ENCODE measurements at places on chromosomes 13 and 19.

DNA sequence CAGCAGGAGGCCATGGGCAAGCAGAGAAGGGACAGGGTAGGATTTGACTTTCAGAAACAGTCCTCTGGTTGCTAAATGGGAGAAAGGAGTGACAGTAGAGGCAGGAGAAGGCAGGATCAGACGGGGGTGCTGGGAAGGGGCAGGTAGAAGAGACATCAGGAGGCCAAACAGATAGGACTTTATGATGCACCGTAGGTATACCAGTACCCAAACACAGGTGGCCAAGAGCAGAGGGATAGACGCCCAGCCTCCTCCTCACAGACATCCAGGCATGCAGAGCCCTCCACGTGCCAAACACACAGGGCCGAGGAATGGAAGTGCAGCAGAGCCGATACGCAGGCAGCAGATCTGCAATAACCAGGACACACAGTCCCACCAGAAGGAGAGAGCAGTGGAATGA is 1.3 kb upstream of the AXL start:
- DNase-seq = no peak

GRCh38 chr19:12648088-12648487 is 18.5 kb downstream of the MAN2B1 start:
- no peak for DNase-seq

DNA sequence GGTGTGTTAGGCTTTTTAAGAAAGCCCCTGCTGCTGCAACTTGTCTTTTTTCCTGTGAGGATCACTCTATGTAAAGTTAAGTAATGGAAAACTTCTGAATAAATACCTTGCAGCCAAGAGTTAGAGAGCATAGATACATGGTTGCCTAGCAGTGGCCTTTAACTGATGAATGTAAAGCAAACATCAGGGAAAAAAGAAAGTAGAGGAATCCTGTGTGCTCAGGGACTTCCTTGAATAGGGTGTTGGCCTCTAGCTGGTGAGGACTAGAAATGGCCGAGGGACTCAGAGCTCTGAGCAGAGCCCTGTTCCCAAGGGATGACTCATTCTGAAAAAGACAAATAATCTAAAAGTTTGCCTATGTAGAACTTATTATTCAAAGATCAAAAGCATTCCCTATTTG is 135.7 kb downstream of the MIPEP start:
- DNase-seq = no peak

GRCh38 chr13:65499256-65499655 is 1730.9 kb downstream of the PCDH9 start:
- DNase-seq = no peak

DNA sequence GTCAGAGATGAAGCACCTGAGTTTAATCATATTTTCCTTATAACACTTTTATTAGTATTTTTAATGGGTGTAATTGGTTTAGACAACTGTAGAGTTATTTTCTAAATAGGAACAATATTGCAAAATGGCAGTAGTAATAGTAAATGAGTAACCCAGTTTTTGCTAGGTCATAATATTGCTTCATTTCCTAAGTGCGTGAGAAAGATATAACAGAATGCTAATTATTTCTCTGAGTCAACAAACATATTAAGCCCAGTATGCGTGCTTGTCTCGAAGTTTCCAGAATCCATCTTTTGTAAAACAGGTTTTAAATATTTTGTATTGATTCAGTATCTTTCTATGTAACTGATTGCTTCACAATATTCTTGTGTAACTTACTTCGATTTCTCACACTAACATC is 315.3 kb downstream of the MYO16 start:
- DNase-seq = no peak

GRCh38 chr19:33175156-33175782 is 18.9 kb upstream of the LRP3 start:
- DNase-seq = no peak

GRCh38 chr13:60435762-60436374 is 38.8 kb downstream of the TDRD3 start:
- no peak for DNase-seq

DNA sequence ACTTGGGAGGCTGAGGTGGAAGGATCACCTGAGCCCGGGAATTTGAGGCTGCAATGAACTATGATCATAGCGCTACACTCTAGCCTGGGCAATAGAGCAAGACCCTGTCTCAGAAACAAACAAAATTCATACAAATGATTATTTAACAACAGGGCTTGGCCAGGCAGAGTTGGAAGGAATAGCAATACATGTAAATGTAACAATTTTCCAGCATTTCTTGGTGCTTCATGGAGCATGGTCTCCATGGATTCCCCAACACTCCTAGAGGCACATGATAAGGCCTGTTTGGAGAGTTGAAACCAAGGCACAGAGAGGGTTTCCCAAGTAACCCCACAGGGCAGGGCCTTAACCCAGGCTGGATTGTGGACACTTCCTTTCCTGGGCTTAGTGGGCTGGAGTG is 10.2 kb downstream of the INSL3 start:
- DNase-seq = no peak

DNA sequence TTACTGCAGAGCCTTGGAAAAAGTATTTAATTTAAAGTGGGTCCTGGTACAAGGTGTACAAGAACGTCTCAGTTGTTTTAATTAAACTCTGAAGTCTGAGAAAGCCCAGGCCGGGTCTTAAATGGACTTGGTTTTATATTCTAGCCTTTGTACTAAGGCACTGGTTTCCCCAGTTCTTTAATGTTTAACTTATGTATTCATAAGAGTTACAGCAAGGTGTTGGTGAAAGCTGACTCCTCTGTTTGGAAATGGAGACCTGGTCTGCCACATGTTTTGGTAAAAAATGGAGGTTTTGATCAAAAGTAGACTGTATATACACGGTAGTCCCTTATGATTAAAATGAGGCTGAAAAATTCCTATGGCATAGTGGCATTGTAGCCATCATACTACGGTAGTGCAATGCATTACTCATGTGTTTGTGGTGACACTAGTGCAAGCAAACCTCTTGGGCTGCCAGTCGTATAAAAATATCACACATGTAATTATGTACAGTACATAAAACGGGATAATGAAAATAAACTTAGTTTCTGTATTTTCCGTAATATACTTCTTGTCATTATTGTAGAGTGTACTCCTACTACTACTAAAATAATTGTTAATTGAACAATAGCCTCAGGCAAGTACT is 883.4 kb upstream of the SPRY2 start:
- no peak for DNase-seq

DNA sequence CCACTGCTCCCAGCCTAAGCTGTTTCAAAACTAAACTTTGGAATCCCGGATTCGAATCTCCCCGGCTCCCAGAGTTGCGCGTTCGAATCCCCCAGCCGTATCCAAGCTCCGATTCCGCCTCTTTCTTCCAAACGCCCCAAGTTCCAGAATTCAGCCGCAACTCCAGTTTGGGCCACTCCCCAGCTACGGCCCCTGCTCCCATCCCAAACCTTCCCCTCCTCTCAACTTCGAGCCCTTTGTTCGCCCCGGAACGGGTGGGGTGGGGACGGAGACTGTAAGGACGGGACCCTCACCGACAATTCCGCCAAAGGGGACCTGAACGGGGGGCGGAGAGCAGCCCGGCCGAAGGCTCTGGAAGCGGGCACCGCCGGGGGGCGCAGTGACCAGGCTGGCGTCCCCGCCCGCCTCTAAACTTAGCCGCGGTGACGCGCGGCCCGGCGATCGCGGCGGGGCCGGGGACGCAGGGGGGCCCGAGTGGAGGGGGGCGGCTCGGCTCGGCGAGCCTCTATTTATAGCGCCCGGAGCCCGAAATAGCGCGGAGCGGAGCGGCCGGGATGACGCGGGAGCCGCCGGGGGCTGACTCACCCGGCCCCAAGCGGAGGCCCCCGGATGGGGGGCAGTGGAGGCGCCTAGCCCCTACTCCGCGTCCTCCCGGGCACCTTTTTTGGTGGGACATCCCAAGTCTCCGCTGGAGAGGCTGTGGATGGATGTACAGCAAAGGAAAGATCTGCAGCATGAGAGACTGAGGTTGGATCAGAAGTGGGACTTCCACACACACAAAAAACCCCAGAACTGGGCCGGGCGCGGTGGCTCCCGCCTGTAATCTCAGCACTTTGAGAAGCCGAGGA is 4.9 kb upstream of the ERCC1 start:
- no peak for DNase-seq

DNA sequence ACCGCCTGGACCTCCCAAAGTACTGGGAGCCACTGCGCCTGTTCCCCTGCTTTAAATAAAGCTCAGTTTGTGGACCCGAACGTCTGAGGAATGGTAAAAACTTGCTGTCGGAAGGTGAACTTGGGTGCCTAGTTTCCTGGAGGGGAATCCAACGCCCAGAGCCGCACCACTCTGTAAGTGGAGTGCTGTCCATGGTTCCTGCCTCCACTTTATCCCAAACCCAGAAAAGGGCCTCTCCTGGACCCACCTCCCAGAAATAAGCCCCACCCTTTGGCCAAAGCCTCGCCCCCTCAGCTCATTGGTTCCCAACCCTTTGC is 2.3 kb downstream of the ANO8 start:
- DNase-seq = no peak

DNA sequence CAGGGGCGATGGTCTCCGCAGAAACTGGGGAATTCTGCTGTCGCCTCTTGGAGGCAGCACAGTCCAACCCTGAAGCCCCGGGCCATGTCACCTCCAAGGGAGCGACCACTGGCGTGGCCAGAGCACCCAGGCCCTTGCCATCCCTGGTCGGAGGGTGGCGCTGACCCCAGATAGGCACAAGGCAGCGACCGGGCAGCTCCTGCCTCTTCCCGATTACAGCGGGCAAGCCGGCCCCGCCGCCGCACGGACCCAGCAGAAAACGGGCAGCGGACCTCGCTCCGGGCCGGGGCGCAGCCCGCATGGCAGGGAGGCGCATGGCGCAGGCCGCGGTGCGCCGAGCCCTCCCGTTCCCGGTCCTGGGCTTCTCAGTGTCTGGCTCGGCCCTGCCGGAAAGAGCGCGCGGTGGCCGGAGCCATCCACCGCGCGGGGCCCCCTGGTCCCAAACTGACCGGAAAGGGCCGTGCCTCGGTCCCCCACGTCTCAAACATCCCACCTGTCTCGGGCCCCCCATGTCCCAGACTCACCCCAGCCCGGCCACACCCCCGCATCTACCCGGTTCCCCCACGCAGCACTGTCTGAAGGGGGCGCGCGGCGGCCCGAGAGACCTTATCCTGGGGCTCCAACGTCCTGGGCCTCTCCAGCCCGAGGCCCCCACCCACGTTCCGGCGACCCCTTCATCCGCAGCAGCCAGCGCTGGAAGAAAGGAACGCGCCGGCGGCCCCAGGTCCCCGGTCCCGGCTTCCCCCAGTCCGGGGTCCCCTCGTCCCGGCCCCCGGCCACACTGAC is 727 bp downstream of the CERS1 start:
- no peak for DNase-seq

DNA sequence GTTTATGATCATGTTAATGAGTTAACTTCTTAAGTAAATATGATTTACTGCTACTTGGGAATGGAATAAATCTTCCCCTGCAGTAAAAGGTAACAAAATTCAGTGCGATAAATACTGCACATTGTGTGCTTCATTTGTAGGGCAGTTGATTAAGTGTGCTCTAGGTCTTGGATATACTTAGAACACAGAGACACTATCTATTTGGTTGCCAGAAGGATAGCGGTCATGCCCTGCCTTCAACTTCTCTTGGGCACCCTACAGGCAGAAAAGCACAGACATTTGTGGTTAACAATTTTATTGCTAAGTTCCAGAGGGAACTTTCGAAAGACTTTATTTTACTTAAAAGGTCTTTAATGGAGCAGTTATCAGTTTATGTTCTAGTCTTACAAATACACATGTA is 605.8 kb downstream of the PCDH9 start:
- DNase-seq = no peak

DNA sequence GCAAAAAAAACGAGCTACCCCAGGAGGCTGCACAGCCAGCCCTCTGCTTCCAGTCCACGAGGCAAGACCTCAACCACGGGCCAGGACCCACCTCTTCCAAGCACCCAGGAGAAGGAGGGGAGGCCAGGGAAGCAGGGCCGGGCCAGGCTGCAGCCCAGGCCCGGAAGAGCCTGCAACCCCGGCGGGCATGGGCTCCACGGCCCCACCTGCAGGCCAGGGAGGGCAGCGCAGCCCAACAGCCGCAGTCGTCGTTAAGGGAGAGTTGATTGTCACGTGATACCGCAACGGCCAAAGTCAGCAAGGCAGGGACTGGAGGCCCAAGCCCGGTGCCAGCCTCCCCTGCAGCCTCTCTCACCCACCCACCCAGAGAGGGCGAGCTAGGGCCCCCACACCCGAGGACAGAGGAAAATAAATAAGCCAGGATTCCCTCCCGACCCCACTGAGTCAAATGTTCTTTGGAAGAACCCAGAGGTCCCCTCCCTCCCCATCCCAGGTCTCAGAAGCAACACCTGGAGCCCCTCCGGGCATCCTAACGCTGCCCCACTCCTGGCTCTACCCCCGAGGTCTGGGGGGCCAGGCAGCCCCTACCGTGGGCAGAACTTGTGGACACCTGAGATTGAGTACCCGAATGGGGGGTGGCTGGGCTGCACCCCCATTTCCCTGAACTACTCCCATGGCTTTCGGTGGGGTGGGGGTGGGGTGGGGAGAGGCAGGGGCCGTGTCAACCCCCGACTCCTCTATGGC is 5.2 kb upstream of the REXO1 start:
- peak; percentile 40 for DNase-seq

GRCh38 chr13:39016087-39016486 is 21.8 kb downstream of the PROSER1 start:
- DNase-seq = no peak

GRCh38 chr13:84255226-84255797 is 373.0 kb upstream of the SLITRK1 start:
- DNase-seq = no peak

DNA sequence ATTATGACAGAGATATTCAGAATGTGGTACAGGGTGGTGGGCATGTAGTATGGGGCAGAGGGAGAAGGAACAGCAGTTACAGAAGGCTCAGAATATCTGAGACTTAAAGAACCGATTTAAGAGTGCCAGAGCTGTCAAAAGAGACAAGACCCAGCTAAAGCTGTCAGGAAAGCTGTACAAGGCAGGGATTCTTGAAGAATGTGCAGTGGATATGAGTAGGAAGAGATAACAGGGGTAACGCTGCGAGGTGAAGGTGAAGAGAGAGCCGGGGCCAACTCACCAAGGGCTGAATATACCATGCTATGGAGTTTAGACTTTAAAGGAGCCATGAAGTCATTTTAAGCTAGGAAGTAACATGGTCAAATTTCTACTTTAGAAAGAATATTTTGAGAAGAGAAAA is 381.0 kb downstream of the DIAPH3 start:
- no peak for DNase-seq

DNA sequence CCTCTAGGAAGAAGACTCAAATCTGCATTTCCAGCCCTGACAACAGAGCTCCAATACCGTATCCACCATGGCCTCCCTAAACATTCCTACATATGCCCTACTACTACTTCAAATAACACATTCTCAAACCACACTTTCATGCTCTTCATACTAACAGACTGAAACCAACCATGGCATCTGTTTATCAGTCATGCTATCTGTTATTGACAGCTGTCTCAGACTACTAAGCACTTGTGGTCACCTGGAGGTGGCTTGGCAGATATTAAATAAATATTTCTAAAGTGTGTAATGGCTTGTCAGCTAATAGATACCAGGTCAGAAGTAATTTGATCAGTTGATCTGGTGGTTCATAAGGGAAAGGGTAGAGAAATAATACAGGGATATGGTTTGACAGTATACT is 489.1 kb downstream of the DIAPH3 start:
- peak; percentile 26 for DNase-seq

- no peak for DNase-seq
Measured at GRCh38 chr13:27379694-27380641, 44.5 kb upstream of the GTF3A start.

- DNase-seq = no peak
Measured at GRCh38 chr19:47703301-47703700, 9.9 kb upstream of the EHD2 start.

- no peak for DNase-seq
Measured at GRCh38 chr19:31167690-31168089, 181.5 kb downstream of the TSHZ3 start.
